Gastrocnemius medialis (tissue), 4 donors: ENCODE measurements at places on chromosomes 16 and 17. TPM values are rescaled to one million over a fixed set of nuclear protein-coding genes. Genes with fewer than 3 reads are reported as not detected.

Gene ABCC12
- total RNA-seq = not detected

Gene XAF1
- total RNA-seq = 6.1 TPM

Gene PRSS33
- total RNA-seq = not detected

Gene GP2
- total RNA-seq = not detected

Gene NOG
- total RNA-seq = 2.9 TPM

Gene SLC16A13
- total RNA-seq = not detected

Gene GNAO1
- total RNA-seq = 2.0 TPM

Gene HEATR3
- total RNA-seq = 13.1 TPM

DNA sequence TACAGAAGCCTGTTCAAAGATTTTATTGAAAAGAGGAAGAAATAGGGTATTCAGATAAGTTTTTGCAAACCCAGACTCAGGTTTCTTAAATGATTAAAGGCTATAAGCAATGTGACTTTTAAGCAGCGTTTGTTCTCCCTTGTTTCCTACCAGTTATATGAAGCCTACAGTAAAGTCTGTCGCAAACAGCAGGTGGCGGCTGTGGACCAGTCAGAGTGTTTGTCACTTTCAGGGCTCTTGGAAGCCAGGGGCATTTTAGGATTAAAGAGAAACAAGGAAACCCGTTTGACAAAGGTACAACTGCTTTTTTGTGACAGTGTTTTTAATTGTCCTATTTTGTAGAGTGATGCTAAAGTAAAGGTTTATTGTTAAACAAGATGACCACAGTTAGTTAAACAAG, 7.7 kb upstream of the RARA start:
- H3K4me1 ChIP-seq = peaks cover 34% of the 10 kb centered on the region
- H3K27ac ChIP-seq = no peak overlapping the region
- no peak overlapping the region for H3K4me3 ChIP-seq
- no peaks in the 10 kb centered on the region for H3K36me3 ChIP-seq

DNA sequence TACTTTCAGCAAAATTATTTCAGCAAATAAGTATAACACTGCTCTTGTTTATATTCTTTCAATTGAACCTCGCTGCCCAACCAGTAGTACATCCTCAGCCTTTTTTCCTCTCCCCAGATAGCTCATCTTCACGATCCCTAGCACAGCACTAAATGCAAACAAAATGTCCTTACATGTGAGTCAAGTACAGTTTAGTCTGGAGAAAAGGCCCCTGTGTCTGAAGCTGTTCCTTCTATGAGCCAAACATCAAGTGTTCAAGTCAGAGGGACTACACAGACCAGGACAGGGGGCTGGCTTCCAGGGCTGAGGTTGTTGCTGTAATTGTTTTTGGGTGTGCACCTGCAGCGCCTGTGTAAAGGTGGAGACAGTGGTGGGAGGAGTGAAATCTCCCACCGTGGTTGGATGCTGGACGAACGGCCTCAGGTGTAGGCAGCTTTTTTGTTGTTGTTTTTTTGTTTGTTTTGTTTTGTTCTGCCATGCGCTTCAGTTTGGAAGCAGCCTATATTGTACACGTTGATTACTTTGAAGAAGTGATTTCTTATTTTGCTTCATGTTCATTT, 147.1 kb downstream of the PRKCA start:
- no peak overlapping the region for H3K27ac ChIP-seq
- no peak overlapping the region for H3K4me3 ChIP-seq
- no peaks in the 10 kb centered on the region for H3K36me3 ChIP-seq
- no peak for DNase-seq
- H3K27me3 ChIP-seq = no peaks in the 10 kb centered on the region

DNA sequence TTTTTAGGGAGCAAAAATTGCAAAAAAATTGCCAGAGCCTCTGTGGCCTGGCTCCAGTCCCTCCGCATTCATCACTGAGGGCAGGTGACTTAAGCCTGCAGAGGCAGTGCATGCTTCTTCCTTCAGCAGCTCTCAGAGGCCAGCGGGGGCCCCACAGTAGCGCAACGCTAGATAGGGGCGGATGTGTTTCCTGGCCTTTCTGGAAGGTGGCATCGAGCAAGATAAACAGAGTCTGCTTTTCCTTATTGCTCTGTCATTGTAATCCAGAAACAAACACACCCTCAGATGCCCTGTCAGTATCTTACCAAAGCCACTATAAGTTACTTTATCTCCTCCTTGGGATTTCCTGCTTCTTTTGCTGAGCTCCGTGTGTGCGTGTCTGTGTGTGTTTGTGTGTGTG, 75.5 kb upstream of the IRX6 start:
- DNase-seq = no peak
- no peak overlapping the region for H3K4me3 ChIP-seq
- no peak overlapping the region for H3K27ac ChIP-seq
- H3K36me3 ChIP-seq = no peaks in the 10 kb centered on the region
- H3K4me1 ChIP-seq = no peaks in the 10 kb centered on the region
- no peaks in the 10 kb centered on the region for H3K27me3 ChIP-seq

DNA sequence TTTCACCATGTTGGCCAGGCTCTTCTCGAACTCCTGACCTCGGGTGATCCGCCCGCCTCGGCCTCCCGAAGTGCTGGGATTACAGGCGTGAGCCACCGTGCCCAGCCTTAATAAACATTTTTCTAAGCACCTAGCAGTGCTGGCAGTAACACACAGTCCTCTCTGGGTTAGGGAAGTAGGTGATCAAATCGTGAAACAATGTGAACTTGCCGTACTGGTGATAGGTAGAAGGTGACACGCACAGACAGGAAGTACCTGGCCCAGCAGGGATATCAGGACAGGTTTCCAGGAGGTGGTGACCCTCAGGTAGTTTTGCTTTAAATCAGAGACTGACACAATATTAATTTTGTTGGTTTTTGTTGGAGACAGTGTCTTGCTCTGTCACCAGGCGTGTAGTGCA, 4.5 kb downstream of the PLD2 start:
- H3K27ac ChIP-seq = no peak overlapping the region
- no peaks in the 10 kb centered on the region for H3K27me3 ChIP-seq
- H3K4me3 ChIP-seq = no peak overlapping the region
- DNase-seq = no peak
- peaks cover 22% of the 10 kb centered on the region for H3K4me1 ChIP-seq

- no peak for DNase-seq
- H3K4me1 ChIP-seq = no peaks in the 10 kb centered on the region
- H3K27ac ChIP-seq = peak overlapping the region; percentile 67
- no peaks in the 10 kb centered on the region for H3K36me3 ChIP-seq
These were observed 56.3 kb downstream of the PITPNC1 start for GRCh38 chr17:67433248-67433924.

DNA sequence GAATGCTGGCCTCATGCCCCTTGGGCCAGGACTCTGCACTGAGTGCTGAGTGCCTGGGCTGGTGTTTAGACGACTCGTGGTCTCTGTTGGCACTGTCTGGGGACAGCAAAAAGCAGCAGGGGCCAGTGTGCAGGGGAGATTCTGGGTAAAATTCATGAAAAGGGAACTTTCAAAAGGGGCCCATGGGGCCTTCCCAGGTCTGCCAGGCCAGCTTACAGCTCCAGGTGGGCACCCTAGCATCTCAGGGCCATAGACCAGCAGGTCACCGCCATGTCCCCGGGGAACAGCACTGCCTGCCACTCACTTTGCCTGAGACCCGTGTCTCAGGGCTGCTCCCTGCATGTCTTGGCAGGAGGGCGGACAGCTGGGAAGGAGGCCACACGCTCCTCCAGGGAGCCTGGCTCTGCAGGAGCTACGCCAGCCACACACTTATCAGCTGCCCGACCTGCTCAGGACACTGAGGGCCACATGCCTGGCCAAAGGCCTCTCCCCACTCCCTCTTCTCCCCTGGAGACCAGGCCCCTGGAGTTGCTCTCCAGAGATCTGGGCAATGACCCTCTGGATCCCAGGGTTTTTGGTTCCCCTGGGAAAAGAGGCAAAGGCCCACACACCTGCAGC, 8.8 kb upstream of the FASN start:
- H3K4me1 ChIP-seq = peaks cover 23% of the 10 kb centered on the region
- peak; percentile 53 for DNase-seq
- H3K4me3 ChIP-seq = peak overlapping the region; percentile 10

GRCh38 chr16:5506021-5506420, 408.4 kb upstream of the EEF2KMT start:
- no peaks in the 10 kb centered on the region for H3K4me1 ChIP-seq
- H3K27me3 ChIP-seq = no peaks in the 10 kb centered on the region

DNA sequence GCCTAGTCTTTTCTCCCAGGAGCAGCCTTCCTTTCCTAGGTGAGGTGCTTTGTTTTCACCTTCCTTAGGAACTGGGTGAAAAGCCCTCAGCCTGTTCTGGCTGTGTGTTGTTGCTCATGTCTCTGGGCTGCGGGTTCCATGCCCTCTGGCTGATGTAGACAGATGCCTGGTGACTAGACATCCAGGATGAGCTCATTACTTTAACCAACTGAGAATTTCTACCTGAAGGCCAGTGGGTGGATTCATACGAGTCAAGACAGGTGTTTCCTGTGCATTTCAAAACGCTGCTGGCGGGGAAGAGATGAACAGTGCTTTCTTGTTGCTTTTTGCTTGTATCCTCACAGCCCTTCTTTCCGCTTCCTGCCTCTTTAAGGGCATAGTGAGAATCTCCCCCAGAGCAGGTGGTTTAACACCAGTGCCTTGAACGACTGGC, 22.3 kb downstream of the SAP30BP start:
- no peak overlapping the region for H3K4me3 ChIP-seq
- H3K36me3 ChIP-seq = no peaks in the 10 kb centered on the region
- H3K27ac ChIP-seq = peak overlapping the region; percentile 29
- no peaks in the 10 kb centered on the region for H3K27me3 ChIP-seq

DNA sequence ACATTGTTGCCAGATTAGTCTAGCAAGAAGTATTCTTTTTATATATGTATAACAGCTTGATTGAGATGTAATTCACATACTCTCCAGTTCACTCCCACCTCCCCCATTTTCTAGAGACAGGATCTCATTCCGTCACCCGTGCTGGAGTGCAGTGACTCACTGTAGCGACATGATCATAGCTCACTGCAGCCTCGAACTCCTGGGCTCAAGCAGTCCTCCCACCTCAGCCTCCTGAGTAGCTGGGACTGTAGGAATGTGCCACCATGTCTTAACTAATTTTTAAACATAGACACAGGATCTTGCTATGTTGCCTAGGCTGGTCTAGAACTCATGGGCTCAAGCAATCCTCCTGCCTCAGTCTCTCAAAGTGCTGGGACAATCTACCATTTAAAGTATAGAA, 3.3 kb upstream of the RSAD1 start:
- no peaks in the 10 kb centered on the region for H3K27me3 ChIP-seq
- peaks cover 40% of the 10 kb centered on the region for H3K4me1 ChIP-seq
- no peak overlapping the region for H3K4me3 ChIP-seq
- DNase-seq = no peak
- no peaks in the 10 kb centered on the region for H3K36me3 ChIP-seq
- no peak overlapping the region for H3K27ac ChIP-seq

GRCh38 chr17:44767493-44767892, 8.7 kb downstream of the ADAM11 start:
- H3K4me1 ChIP-seq = no peaks in the 10 kb centered on the region
- H3K27me3 ChIP-seq = peaks cover 2% of the 10 kb centered on the region
- H3K4me3 ChIP-seq = no peak overlapping the region
- H3K36me3 ChIP-seq = no peaks in the 10 kb centered on the region
- no peak overlapping the region for H3K27ac ChIP-seq

GRCh38 chr16:12231666-12232065, 255.1 kb downstream of the SNX29 start:
- no peak overlapping the region for H3K27ac ChIP-seq
- H3K4me3 ChIP-seq = no peak overlapping the region
- no peak for DNase-seq

- no peak overlapping the region for H3K27ac ChIP-seq
- H3K4me1 ChIP-seq = no peaks in the 10 kb centered on the region
- DNase-seq = no peak
- H3K4me3 ChIP-seq = no peak overlapping the region
- H3K36me3 ChIP-seq = no peaks in the 10 kb centered on the region
These were observed 125.0 kb upstream of the RPL38 start for GRCh38 chr17:74078363-74078941.

GRCh38 chr16:53054670-53055485, at the start of gene CHD9:
CHD9 (plus strand) TSS chr16:53054991; CDS start chr16:53156090, 101,099 bp downstream.
- H3K4me3 ChIP-seq = peak within 1 kb of the TSS; percentile 83
- peak within 1 kb of the TSS; percentile 90 for H3K27ac ChIP-seq
- peak; percentile 79 for DNase-seq
- no peaks in the 10 kb centered on the region for H3K27me3 ChIP-seq

- no peaks in the 10 kb centered on the region for H3K36me3 ChIP-seq
- H3K27me3 ChIP-seq = no peaks in the 10 kb centered on the region
- H3K4me3 ChIP-seq = no peak overlapping the region
- no peak for DNase-seq
- H3K27ac ChIP-seq = peak overlapping the region; percentile 85
- H3K4me1 ChIP-seq = peaks cover 9% of the 10 kb centered on the region
These were observed 161.9 kb downstream of the FOXL1 start for GRCh38 chr16:86740298-86740697.

DNA sequence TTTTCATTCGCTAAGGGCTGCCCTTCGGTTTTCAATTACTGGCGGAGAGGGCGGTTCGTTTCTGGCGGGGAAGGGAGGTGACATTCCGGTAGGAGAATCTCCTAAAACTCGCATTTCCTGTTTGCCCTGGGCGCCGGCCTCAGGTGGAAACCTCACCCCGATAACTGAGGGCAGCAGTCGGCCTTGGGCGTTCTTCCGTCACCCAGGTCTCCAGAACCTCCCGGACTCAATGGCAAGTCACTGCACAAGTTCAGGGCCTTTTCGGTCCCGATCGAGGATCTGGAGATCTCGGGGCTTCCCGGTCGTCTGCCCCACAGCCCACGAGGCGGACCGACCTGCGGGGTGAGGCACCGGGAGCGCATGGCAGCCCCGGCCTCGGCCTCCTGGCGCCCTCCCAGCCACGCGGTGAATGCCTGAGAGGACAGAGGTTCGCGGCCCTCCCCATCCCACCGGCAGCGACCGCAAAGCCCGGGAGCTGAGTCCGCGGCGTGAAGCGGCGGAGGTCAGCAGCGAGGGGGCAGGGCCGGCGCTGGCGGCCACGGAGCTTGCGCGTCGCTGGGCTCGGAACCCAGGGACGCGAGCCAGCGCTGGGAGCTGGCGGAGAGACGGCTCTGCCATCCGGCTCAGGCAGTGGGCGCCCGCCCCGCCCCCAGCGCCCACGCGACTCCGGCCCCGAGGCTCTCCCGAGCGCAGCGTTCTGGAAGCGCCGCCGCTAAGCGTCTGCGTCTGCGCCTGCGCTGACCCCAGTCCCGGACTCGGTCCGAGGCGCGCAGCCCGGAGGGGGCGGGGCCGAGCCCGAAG, 58.4 kb downstream of the SRL start:
- H3K27ac ChIP-seq = peak overlapping the region; percentile 96
- peak; percentile 80 for DNase-seq
- H3K36me3 ChIP-seq = no peaks in the 10 kb centered on the region
- H3K4me1 ChIP-seq = peaks cover 4% of the 10 kb centered on the region
- H3K27me3 ChIP-seq = no peaks in the 10 kb centered on the region
- peak overlapping the region; percentile 85 for H3K4me3 ChIP-seq

DNA sequence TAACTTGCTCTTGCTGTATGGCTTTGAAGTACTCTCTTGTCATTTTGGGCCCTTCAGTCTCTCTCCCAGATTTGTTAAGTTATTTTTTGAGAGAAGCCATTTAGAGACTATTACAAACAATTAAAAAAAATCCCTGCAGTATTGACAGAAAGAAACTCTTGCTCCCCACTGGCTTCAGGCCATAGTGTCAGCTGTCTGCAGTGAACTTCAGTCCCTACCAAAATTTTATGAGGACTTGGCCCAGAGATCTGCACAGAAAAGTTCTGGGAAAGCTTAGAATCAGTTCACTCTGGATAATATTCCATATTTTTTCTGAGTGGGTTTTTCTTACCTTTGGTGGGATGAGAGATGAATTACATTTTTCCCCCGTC, 30.9 kb upstream of the SUPT4H1 start:
- H3K27ac ChIP-seq = no peak overlapping the region
- no peak overlapping the region for H3K4me3 ChIP-seq
- no peaks in the 10 kb centered on the region for H3K27me3 ChIP-seq
- no peaks in the 10 kb centered on the region for H3K4me1 ChIP-seq

- H3K27ac ChIP-seq = no peak overlapping the region
- no peak for DNase-seq
- peaks cover 4% of the 10 kb centered on the region for H3K36me3 ChIP-seq
- no peak overlapping the region for H3K4me3 ChIP-seq
- H3K27me3 ChIP-seq = no peaks in the 10 kb centered on the region
- H3K4me1 ChIP-seq = no peaks in the 10 kb centered on the region
These were observed 44.7 kb downstream of the ABCC6 start for GRCh38 chr16:16178455-16179162.
